Activated naive CD4-positive, alpha-beta T cell treated with anti-CD3 and anti-CD28 coated beads, Interleukin-2, amount 50 U/mL, for 16 hours (primary cell): ENCODE measurements at places on chromosomes 6 and 20.

DNA sequence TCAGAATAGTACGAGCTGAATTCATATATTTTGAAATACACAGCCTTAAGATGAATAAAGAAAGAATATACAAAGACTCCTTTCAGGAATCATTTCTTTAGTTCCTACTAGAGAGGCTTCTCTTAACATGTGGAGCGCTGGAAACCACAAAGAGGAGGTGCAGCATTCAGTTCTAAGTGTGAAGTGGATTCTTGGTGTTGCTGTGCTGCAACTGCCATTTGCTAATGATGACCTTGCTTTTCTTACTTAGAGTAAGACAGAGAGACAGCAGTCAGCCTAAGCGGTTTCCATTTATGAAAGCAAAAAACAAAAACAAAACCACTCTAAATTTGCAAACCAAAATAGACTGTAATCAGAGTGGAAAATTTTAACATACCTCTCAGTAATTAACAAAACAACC, 629.0 kb downstream of the EPHA7 start:
- no peak for DNase-seq

GRCh38 chr6:12138936-12139335, 126.8 kb downstream of the HIVEP1 start:
- DNase-seq = no peak

GRCh38 chr6:109512271-109512817, 29.3 kb upstream of the ZBTB24 start:
- DNase-seq = no peak

DNA sequence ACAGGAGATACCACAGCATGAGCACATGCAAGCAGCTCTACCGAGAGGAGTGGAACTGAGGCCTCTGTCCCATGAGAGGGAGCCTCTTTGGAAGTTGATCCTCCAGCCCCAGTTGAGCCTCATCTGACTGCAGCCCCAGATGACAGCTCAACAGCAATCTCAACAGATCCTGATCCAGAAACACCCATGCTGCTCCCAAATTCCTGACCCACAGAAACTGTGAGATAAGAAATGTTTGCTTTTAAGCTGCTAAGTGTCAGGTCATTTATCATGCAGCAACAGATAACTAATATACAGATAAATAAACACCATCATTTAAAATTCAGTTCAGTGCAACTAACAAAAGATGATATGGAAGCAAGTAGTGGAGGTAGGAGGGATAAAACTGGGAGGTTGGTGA, 4.8 kb upstream of the ARFGEF2 start:
- DNase-seq = no peak

- no peak for DNase-seq
Observed at GRCh38 chr20:51196991-51197651, 174.2 kb upstream of the KCNG1 start.

- DNase-seq = no peak
Observed at GRCh38 chr6:109051301-109052017, 43.2 kb downstream of the SESN1 start.

DNA sequence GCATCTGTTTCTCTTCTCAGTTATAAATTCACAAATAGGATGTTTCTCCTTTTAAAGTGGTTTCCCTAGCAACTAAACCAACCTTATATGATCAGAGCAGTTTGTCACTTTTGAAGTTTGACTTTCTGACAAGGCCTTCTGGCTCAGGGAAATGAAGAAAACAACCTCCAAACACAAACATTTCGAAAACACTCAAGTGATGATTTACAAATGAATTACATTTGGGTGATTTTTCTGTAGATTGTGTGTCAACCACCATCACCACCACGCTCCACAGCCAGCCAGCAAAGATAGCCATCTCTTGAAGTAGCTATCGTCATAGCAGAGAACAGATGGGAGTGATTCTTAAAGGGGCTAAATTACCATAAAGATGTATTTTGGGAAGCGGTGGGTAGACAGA, 16.5 kb upstream of the MLIP start:
- no peak for DNase-seq

DNA sequence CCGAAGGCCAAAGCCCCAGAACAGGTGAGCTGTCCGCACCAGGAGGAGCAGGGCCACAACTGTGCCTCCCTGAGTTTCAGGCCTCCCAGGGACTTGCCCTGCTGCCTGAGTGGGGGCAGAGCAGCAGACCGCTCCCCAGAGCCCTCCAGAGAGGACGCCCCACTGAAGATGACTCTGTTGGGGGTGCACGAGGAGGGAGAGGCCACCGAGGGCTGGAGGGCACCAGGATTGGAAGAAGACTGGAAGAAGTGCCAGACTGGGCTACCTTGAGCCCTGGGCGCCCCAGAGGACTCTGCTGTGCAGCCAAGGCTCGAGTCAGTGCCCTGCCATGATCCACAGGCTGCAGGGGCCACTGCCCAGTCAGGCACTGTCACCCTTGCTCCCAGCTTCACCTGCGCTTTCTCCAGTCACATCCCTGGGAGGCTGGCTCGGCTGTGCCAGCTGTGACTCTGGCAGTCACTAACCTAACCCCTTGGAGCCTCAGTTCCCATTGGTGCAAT, 11.3 kb downstream of the CST7 start:
- DNase-seq = no peak

GRCh38 chr6:21999012-21999528, 297.8 kb downstream of the PRL start:
- no peak for DNase-seq

DNA sequence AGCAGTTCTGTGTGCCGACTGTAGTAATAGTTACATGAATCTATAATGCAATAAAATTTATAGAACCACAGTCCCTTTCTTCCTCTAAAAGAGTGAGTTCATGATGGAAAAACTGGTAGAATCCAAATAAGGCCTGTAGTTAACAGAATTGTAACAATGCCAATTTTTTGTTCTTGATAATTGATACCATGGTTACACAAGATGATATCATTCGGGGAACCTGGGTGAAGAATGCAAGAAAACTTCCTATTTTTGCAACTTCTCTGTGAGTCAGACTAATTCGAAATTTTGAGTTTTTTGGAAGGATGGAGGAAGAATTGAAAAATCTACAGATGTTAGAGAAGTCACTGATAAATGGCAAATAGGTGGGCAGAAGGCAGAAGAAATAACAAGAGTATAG, 381.8 kb downstream of the CDKAL1 start:
- no peak for DNase-seq

DNA sequence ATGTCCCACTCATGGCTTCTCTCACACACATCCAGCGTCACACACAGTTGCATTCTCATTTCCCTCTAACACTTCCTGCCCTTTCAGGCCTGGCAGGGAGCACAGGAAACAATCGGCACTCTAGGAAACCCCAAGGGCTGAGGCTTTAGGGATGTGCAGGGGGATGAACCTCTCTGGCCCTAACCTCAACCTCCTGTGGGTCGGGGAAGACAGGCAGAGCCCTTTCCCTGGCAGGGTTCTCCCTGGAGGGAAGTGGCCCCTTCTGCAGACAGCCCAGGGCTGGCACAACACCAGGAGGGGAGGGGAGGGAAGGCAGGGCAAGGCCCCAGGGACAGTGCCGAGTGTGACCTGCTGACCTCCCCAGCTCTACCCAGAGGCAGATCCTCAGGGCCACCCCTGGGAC, 2.7 kb downstream of the TEAD3 start:
- no peak for DNase-seq

DNA sequence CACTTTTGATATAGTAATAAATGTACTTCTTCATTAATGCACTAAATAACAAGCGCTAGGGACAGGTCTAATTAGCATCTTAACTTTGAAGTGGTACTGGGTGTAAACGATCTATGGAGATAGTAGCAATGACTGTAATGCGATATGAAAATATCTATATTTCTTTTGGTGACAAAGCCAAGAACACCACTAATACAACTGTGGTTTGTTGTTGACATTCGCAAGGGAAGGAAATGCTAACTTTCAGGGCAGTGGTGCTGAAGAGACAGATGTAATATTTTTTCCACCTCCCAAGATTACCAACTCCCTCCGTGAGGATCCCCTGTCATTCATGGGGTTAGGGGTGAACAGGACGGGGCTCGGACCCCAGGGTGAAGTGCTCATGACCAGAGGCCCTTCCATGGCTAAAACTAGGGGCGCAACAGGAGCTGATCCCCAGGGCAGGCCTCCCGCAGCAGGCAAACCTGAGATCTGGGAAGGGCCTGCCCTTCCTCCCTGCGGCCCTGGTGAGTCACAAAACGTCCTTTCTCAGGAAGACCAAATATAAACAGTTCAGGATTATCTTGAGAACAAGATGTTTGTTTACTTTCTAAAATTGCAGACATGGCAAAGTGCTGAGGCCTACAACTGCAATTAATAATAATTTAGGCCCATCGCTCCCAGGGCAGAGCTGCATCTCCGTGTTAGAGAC, 65.0 kb upstream of the TOX2 start:
- DNase-seq = no peak
